Activated CD8-positive, alpha-beta memory T cell treated with anti-CD3 and anti-CD28 coated beads, Interleukin-2, amount 10 ng/mL, durations not matched to agents 7 days and 5 days (primary cell): ENCODE measurements at places on chromosomes 1 and 21. TPM values are rescaled to one million over a fixed set of nuclear protein-coding genes. Genes with fewer than 3 reads are reported as not detected.

Gene KCNE1
- total RNA-seq: 0.26 TPM

Gene FAM167B
- 0.80 TPM for total RNA-seq

Gene GSTM1
- not detected for total RNA-seq

Gene PLEKHA6
- 0.29 TPM for total RNA-seq

Gene HES5
- not detected for total RNA-seq

Gene NUF2
- 64.9 TPM for total RNA-seq

Gene GPR37L1
- not detected for total RNA-seq

Gene SLFNL1
- total RNA-seq: 0.35 TPM

Gene GJA9
- not detected for total RNA-seq

Gene KRTAP19-3
- not detected for total RNA-seq

Gene LEFTY2
- total RNA-seq: not detected

Gene TRIM45
- total RNA-seq: 0.75 TPM

Gene CSDE1
- 410 TPM for total RNA-seq

Gene CD52
- total RNA-seq: 971 TPM

Gene PDZK1IP1
- not detected for total RNA-seq

Gene PYCR2
- 103 TPM for total RNA-seq
